ENCODE measurements at places on chromosomes 5 and 9.

DNA sequence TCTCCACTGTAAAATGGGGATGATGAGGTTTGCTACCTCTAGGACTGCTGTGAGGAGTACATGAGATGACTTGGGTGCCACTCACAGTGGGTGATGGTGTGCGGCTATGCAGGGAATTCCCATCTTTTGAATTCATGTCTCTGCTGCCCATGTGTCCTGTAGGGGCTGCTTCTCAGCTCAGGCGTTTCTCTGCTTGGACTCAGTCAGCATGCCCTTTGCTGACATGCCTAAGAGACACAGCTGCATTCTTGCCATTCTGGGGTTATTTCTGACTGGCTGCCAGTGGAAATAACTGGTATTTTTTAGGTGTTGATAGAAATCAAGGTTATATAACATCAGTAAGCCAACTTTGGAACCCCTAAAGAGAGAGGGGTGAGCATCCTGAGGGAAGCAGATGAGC, 24.3 kb upstream of the XPA start:
- DNase-seq = no peak

DNA sequence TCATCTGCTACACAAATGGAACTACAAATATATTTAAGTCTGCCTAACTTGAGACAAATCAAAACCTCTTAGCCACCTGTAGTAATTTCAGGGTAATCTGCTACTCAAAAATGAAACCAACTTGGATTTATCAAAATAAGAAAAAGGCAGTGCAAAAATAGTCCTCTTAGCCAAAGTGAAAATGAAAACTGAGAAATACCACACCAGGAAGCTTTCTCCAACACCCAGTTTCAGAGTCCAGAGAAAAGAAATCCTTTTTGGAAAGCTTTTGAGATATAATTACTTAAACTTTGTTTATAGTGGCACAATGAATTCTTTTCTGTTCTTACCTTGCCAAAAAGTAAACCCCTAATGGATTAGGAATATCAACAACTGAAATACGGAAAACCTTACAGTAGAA, 990.4 kb downstream of the EFNA5 start:
- no peak for DNase-seq

DNA sequence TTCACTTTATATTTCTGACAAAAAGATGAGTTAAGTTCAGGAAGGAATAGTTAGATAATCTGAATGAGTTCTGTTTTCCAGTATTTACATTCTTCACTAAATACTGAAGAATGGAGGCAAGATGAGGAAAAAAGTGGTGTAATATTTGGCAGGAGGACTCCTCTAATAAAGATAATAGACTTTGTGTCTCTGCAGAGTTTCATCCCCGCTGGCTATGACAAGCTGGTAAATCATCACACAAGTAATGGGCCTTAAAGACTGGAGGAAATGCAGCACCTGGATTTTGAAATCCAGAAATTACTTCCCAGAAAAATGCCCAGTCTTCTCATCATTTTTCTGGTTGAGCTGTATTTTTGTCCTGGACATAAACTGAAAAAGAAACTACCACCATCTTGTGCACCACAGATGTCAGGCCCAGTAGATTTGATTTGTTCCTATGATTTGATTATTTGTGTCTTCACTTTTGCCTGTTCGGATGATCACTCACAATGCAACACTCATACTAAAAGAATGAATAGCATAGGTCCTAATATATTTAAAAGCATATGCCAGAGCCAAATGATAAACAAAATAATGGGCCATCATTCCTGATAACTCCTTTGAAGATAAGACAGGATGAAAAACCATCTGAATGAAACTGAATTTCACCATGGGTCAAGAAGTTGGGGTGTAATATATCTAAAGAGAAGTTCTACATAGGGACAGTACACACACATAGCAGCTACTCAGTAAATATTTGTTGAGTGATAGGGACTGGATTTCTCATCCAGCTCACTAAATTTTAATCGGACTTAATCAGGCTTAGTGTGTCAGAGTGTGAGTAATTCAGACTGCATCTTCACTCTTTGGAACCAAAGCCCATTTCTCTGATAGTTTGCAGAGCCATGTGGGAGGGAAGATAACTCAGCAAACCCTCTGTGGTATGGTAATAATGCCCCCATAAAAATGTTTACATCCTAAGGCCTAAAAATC, 200.5 kb downstream of the HINT1 start:
- no peak for DNase-seq

- no peak for DNase-seq
These were observed 32.9 kb upstream of the PSD2 start for GRCh38 chr5:139762615-139763170.

DNA sequence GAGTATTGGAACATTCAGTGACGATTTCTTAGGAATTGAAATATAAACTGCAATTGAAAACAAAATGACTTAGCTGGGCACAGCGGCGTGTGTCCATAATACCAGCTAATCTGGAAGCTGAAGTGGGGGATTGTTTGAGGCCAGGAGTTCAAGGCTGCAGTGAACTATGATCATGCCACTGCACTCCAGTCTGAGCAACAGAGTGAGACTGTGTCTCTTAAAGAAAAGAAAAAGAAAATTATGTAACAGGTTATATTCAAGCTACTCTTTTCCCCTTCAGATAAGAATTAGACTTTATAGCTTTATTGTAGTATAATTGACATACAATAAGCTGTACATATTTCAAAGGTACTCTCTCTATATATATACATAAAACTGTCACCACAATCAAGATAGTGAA, 6.4 kb downstream of the SLC26A2 start:
- DNase-seq = no peak

DNA sequence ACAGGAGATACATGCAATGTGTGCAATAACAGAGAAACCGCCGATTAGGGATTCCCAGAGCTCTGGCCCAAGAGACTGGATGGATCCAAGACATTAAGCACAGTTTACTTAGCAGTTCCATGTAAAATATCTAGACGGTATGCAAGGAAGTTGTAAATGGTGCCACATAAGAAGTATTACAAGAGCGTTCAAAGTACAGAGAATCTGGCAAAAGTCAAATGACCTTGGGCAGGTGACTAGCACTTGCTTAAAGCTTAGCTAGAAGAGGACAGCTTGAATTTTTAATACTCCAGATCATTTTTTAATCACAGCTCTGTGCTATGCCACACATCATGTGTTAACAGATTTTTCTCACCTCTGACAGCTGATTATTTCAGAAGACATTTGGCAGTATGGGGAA, 72.3 kb upstream of the TNPO1 start:
- no peak for DNase-seq

DNA sequence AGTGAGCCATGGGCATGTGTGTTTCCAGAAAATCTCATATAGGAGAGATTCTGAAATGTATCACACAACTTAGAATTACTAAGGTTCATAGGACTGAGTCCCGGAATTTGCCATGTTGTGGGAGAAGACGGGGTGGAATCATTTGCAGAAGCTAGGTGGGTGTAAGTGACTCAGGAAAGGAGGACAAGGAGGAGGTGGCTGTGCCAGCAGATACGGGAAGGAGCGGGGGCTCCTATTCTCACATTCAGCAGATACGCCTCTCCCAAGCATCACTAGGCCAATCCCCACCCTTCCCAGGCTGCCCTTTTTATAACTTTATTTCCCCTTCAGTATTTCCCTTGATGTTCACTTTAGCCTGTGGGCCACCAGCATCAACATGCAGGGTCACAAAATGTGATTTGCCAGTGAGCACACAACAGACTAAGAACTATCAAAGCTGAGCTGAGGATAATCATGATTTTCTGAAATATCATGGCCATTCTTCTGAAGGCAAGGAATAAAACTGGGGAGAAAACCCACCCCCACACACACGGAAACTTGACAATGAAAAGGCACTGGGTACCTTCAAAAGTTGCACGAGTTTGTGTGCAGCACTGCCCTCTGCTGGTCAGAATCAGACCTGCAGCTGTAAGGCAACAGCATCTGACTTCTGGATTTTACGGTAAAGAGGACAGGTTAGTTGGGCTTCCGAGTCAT, 133.2 kb downstream of the MTX3 start:
- DNase-seq = peak; percentile 60

GRCh38 chr5:157571357-157571827, 4.2 kb downstream of the ADAM19 start:
- DNase-seq = peak; percentile 61
